ENCODE measurements at places on chromosomes 2 and 18.

GRCh38 chr2:66578054-66578686 lies 143.2 kb downstream of the MEIS1 start:
- no peak for DNase-seq

DNA sequence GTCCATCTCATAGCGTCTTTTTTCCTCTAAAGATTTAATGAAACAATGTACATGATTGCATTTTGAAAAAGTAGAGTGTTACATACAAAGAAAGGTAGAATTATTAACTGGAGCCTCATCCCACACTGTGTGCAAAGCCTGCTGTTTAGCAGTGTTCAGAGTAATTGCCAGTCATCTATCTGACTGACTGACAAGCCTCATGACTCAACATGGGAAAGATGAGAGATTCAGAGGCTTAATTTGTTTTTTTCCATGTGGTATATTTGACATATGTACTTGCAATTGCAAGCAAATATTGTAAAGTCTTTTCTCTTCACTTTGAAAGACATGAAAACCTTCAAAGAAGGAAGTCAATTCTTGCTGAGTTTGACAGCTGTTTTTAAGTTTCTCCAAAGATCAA lies 14.7 kb downstream of the PCARE start:
- no peak for DNase-seq

DNA sequence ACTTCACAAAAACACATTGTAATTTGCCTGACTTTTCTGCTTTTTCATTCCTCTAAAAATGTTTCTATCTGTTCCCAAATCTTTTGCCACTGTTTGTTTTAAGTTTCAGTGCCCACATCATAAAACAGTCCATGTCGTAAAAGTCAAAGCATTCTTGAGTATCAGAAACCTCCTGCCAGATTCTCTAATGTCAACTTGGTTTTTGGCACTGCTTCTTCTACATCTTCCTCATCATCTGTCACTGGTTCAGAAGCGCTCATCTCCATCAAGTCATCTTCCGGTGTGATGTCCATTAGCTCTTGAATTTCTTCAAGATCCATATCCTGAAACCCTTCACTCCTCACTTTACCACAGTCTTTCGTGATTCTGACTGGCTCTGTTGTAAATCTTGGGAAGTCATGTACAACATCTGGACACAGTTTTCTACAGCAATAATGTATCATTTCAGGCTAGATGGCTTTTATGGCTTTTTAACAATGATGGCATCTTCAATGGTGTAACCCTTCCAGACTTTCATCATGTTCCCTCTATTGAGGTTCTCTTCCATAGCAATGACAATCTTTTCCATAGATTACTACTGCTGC lies 19.6 kb downstream of the CUL3 start:
- DNase-seq = no peak

- DNase-seq = peak; percentile 22
Measured at GRCh38 chr2:191245869-191246531, 796 bp downstream of the MYO1B start.

DNA sequence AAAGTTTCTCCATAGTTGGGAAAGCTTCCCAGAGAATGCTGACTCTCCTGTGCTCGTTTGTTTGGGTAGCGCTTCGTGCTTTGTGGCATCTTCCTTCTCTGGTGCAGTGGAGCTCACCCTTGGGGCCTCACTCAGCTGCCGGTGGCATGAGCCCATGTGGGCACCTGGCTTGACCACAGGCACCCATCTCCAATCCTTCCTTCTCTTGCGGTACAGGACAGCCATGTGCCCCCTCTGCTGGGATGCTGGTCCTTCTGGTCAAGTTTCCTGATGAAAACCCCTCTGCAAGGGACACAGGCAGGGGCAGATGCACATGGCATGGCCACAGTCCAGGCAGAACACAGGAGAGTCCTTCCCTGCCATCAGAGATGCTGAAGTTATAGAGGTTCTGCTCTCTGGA lies 555.9 kb upstream of the HS6ST1 start:
- DNase-seq = no peak

GRCh38 chr2:201648-202433 lies 62.0 kb downstream of the SH3YL1 start:
- no peak for DNase-seq

GRCh38 chr2:151560289-151560688 lies 150.6 kb downstream of the RIF1 start:
- no peak for DNase-seq

GRCh38 chr2:43737097-43737854 lies 36.6 kb upstream of the DYNC2LI1 start:
- DNase-seq = no peak
